ENCODE measurements at places on chromosomes 7 and 10.

- H3K27me3 ChIP-seq, result peaks cover 51% of the 10 kb centered on the region
- H3K4me1 ChIP-seq, result peaks cover 5% of the 10 kb centered on the region
- peak; percentile 52 for DNase-seq
- H3K36me3 ChIP-seq, result no peaks in the 10 kb centered on the region
Observed at GRCh38 chr7:24284699-24285506, 913 bp downstream of the NPY start.

GRCh38 chr10:62386356-62387320 lies 12.5 kb downstream of the ZNF365 start:
- DNase-seq, result no peak
- no peaks in the 10 kb centered on the region for H3K27me3 ChIP-seq
- H3K4me1 ChIP-seq, result no peaks in the 10 kb centered on the region
- no peak overlapping the region for H3K27ac ChIP-seq

GRCh38 chr7:38893061-38893460 lies 15.9 kb downstream of the VPS41 start:
- no peak for DNase-seq
- peak overlapping the region; percentile 10 for H3K27ac ChIP-seq
- H3K27me3 ChIP-seq, result no peaks in the 10 kb centered on the region
- peaks cover 56% of the 10 kb centered on the region for H3K36me3 ChIP-seq
- H3K4me3 ChIP-seq, result no peak overlapping the region
- peaks cover under 1% of the 10 kb centered on the region for H3K4me1 ChIP-seq

DNA sequence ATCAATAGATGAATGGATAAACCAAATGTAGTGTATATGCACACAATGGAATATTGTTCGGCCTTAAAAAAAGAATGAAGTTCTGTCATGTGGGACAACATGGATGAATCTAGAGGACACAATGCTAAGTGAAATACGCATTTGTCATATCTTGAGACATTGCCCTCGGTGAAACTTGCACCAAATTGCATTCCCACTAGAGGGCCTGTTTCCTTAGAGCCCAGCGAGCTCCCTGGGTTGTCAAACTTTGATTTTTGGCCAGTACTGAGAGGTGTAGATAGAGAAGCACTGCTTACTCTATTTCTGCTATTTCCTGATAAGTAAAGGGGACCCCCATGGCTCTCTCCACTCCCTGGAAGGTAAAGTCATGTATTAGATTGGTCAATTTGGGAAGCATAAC lies 157.1 kb downstream of the GPAM start:
- H3K4me3 ChIP-seq, result no peak overlapping the region
- no peaks in the 10 kb centered on the region for H3K4me1 ChIP-seq
- peaks cover 6% of the 10 kb centered on the region for H3K27me3 ChIP-seq

DNA sequence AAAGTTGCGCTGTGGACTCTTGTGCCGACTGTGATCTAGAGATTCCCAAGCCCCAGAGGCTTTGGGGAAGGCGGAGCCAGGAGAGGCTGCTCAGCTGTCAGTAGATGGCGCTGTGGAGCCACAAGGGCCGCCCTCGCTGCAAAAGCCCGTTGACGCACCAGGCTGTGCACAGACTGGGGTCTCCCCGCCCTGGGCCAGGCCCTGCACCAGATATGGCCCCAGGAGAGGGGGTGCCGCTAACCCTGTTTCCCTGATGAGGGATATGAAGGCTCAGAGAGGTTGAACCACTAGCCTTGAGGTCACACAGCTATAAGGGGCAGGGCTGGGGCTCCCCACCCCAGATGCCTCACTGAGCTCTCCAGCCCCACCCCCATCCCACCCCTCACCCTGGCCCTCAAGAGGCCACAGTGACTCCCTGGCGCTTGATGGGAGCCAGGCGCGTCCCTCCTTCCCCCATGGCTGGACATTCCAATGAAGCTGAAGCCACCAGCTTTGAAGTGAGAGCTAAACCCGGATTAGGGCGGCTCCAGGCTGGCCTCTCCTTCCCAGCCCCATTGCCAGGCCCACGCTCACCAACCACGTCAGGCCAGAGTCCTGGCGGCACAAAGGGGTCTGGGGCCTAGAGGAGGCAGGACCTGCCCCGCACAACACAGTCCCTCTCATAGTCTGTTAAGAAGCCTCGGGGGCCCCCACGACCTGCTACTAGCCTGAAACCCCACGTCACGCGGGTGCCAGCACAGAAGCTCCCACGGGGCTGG lies 26.4 kb downstream of the MYL10 start:
- H3K4me1 ChIP-seq, result peaks cover 26% of the 10 kb centered on the region
- H3K27me3 ChIP-seq, result peaks cover 15% of the 10 kb centered on the region
- H3K36me3 ChIP-seq, result no peaks in the 10 kb centered on the region
- DNase-seq, result peak; percentile 93
- H3K27ac ChIP-seq, result no peak overlapping the region

GRCh38 chr10:110613341-110613995 lies 30.7 kb upstream of the RBM20 start:
- peaks cover 6% of the 10 kb centered on the region for H3K27me3 ChIP-seq
- DNase-seq, result no peak
- peaks cover 43% of the 10 kb centered on the region for H3K4me1 ChIP-seq
- no peak overlapping the region for H3K4me3 ChIP-seq
- H3K27ac ChIP-seq, result no peak overlapping the region
- H3K36me3 ChIP-seq, result no peaks in the 10 kb centered on the region

GRCh38 chr10:86413046-86413728 lies 46.6 kb upstream of the GRID1 start:
- no peak overlapping the region for H3K27ac ChIP-seq
- no peaks in the 10 kb centered on the region for H3K36me3 ChIP-seq
- H3K4me3 ChIP-seq, result no peak overlapping the region
- H3K27me3 ChIP-seq, result peaks cover 16% of the 10 kb centered on the region
- DNase-seq, result no peak
- no peaks in the 10 kb centered on the region for H3K4me1 ChIP-seq

Data from nephron progenitor cell (in vitro differentiated cells).